ENCODE measurements at places on chromosomes 2 and 18.

GRCh38 chr2:40400336-40400953 is 51.4 kb downstream of the SLC8A1 start:
- no peak for DNase-seq

DNA sequence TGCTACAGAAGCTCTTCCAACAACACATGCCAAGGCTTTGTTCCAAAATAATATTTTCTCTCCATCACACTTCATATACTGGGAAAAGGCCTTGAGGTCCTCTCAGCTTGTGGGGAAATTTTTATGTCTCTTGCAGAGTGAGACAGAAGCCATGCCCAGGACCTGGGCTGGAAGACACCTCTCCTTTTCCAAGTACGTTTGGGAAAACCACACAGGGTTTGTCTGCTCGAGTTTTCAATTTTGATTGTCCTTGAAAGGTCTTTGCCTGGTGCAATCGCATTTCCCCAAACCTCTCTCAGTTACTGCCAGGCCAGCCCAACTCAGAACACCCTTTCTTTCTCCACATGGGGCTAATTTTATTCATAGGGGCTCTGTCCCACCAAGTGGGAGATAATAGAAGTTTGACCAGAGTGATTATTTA is 272.2 kb downstream of the OSR1 start:
- no peak for DNase-seq

DNA sequence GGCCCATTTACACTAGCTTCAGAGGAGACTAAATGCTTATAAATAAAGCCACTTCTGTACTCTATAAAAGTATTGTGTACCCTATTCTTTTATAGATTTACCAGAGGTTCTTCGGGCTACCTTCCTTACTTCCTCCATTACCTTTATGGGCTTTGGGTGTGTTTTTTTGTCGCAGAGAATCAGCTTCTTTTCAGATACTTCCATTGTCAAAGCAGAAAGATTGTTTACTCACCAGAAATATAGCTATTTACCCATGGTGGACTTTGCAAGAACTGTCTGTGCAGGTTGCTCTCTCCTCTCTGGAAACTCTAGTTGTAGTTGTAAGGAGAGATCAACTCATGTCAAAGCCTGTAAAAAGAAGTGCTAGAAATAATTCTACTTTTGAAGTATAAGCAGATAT is 14.8 kb downstream of the CCDC121 start:
- no peak for DNase-seq

- peak; percentile 69 for DNase-seq
Observed at GRCh38 chr2:223262946-223263345, 211.0 kb downstream of the KCNE4 start.

DNA sequence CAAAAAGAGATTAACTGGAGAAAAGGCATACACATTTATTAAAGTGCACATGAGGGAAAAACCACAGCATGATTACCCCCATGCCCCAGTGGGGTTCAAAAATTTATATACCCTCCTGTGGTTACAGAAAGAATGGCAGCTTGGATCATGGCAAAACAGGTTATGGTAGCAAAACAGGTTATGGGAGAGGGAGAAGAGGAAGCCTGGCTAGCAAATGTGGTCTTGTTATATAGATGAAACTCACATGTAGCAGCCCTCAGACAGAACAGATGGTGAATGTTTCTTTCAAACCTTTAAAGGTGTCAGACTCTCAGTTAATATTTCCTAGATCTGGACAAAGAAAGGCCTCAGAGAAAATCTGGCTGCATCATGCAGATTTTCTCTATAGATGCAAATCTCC is 178.2 kb upstream of the ZC3H15 start:
- no peak for DNase-seq

DNA sequence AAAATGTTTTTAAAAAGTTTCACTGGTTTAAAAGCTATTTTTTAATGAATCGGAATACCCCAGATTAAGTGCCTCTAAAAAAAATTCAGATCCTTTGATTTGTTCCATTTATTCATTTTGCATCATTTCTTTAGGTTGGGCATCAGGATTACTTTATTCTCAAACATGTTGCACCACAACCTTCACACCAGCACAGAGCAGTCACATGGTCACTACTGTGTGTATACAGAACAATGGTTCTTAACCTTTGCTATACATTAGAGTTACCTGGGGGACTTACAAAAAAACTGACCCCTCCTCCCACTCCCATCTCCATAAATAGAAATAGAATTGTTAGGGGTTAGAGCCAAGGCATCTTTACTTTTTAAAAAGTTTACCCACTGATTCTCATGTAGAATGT is 218.2 kb downstream of the AGPS start:
- no peak for DNase-seq

- DNase-seq = no peak
Observed at GRCh38 chr2:106030287-106031268, 163.5 kb downstream of the UXS1 start.

GRCh38 chr2:110674620-110675555 is 3.0 kb downstream of the BUB1 start:
- DNase-seq = no peak

GRCh38 chr2:11263177-11263576 is 81.3 kb downstream of the ROCK2 start:
- no peak for DNase-seq

GRCh38 chr2:181566334-181567032 is 90.4 kb downstream of the CERKL start:
- no peak for DNase-seq

GRCh38 chr2:31256611-31257382 is 22.8 kb downstream of the EHD3 start:
- DNase-seq = no peak

- DNase-seq = no peak
Observed at GRCh38 chr2:230473378-230473777, 57.4 kb downstream of the SP100 start.

GRCh38 chr2:25328152-25329085 is 13.3 kb downstream of the DNMT3A start:
- no peak for DNase-seq

DNA sequence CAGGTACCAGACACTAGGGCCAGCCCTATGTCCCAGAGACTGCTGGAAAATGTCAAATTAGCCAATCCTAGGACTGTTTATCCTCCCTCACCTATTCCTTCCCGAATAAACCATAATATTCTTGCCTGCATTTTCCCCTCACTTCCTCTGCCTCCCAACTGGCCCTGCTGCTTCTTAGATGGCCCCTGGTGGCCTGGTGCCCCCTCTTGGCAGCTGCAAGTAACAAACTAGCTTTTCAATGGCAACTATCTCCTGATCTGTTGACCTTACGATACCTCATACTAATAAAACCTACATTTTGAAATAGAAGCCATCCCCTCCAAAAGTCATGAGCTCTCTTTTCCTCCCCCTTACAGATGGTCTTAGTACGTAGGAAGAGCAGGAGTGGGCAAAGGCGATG is 132.0 kb downstream of the ALPK2 start:
- DNase-seq = peak; percentile 10

- DNase-seq = no peak
Observed at GRCh38 chr2:47109007-47109375, 46.1 kb downstream of the STPG4 start.

DNA sequence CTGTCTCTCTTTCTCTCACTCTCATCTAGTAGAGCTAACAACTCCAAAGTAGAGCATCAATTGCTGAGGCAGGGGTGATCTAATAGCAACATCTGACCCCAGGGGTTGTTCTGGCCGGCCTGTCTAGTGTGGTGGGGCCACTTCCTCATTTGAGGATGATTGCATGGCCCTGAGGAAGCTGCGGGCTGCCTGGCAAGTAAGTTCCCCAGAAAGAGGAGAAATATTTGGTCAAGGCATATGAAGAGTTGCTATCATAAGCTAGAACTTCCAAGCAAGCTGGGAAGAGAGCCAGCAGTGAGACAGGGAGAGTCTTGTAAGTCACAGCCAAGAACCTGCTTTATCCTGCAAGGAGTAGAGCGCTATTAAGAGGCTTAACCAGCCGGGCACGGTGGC is 50.8 kb upstream of the TMEM87B start:
- DNase-seq = no peak

GRCh38 chr2:73832930-73833329 is 4.2 kb downstream of the STAMBP start:
- no peak for DNase-seq

DNA sequence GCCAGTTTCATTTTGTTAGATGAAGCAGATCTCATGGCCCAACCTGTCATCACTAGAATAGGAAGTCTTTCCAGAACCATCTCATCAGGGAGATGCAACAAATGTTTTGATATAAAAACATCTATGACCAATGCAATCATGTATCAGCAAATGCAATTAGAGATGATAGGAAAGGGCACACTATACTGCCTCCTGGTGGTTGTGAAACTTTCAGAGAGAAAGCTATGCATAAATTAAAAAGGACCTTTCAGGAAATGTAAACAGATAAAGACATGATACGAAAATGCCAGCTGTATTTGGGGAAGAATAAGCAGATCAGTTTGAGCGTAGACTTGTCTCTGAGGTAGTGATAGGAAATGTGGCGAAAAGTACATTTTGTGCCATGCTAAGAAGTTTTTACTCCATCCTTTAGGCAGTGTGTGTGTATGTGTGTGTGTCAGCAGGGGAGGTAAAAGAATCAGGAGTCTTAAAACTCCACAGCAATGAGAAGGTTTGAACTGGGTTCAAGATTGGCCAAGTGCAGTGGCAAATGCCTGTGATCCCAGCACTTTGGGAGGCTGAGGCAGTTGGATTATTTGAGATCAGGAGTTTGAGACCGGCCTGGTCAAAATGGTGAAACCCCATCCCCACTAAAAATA is 479.3 kb downstream of the CPS1 start:
- peak; percentile 22 for DNase-seq

- DNase-seq = no peak
Observed at GRCh38 chr18:74589021-74589420, 8.6 kb upstream of the ZNF407 start.

DNA sequence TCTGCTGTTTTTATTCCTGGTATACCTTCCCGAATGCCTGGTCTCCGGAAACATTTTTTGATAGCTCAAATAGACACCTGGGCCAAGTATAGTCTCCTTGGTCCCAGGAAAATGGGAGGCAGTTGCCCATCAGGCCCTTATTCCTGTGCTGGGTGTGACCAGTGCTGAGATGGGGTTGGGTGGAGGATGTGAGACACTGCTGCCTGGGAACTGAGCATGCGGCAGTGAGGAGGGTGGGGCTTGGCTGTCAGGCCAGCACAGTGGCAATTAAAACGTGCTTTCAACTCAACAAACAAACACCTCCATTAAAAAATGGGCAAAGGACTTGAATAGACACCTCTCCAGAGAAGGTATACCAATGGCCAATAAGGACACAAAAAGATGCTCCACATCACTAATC is 12.5 kb downstream of the KLHL29 start:
- no peak for DNase-seq

DNA sequence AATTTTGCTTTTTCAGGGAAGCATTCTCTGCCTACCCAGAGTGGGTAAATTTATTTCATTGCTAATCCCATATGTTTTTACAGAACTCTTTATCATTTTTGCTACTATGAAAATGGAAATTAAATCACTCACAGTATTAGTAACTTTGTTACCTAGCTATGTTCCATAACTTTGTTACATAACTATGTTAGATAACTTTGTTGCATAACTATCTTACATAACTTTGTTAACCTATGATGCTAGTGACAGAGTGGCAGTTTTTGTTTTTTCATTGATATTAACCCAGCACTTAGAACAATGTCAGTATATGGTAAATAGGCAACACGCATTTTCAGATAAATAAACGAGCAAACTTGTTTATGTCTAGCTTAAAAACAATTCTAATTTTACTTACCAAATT is 286.6 kb downstream of the LRP1B start:
- no peak for DNase-seq

- no peak for DNase-seq
Observed at GRCh38 chr18:36302676-36303075, 5.2 kb downstream of the FHOD3 start.

DNA sequence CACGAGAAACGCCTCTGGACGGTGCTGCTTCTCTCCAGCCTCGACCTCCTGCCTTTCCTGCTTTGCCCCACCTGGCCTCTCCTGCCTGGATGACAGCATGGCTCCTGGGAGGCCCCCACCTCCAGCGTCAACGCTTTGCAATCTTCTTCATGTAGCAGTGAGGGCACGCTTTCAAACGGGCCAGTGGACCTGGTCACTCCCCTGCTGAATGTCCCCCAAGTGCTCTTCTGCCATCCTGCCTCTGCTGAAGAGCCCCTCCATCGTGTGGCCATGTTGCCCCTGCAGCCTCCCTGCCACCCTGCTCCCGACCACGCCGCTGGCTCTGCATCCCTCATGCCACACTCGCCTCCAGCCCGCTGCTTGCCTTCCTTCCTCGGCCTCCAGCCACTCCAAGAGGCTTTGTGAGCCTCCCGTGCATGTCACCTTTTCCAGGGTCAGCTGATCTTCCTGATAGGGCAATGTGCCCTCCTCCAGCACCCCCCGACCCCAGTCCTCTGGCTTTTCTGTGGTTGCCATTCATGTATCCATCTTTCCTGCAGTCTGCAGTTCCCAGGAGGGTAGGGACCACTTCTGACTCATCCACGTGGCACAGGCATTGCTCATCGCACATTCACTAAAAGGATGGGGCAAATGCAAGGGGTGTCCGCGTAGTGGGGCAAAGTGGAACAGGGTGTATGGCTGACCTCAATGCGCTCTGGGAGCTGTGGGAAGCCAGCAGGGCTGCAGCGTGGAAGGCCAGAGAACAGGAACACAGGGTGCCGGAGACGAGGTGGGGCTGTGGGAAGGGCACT is 268.8 kb downstream of the TWIST2 start:
- DNase-seq = no peak

DNA sequence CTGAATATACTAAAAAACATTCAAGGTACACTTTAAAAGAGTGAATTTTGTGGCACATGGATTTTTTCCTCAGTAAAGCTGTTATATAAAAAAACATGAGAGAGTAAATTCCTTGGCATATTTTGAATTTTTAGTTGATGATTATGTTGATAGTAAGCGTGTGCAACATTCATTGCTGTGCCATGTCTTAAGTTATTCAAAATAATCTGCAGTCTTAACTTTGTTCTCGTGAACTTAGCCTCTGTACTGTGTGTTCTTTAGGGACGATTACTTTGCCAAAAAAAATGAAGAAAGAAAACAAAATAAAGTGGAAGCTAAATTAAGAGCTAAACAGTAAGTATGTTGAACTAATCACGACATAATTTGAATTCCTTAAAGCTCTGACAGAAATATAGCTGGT is 9.6 kb downstream of the SSB start:
- DNase-seq = no peak

DNA sequence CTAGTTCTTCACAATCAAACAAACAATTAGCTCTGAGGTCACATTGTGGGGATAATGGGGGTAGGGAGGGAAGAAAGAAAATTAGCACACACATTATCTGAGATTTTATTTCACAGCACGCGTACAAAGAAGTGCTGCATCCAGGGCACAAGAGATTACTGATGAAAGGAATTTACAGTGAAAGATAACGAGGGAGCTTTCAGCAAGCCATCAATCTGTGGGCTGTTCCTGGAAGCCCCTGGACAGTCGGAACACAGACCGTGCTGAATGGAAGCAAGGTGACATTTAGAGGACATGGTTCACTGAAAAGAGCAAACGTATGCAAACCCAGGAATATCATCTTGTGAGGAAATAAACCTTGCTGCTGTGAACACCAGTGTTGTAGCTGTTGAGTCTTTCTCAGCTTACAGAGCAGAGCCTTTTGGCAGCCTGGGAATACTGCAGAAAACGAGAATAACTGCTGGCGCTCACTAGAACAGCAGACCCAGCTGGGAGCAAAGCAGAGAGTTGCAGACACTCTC is 63.2 kb downstream of the SCG2 start:
- no peak for DNase-seq
